GM04503 (cell line): ENCODE measurements at places on chromosomes 2 and 18.

DNA sequence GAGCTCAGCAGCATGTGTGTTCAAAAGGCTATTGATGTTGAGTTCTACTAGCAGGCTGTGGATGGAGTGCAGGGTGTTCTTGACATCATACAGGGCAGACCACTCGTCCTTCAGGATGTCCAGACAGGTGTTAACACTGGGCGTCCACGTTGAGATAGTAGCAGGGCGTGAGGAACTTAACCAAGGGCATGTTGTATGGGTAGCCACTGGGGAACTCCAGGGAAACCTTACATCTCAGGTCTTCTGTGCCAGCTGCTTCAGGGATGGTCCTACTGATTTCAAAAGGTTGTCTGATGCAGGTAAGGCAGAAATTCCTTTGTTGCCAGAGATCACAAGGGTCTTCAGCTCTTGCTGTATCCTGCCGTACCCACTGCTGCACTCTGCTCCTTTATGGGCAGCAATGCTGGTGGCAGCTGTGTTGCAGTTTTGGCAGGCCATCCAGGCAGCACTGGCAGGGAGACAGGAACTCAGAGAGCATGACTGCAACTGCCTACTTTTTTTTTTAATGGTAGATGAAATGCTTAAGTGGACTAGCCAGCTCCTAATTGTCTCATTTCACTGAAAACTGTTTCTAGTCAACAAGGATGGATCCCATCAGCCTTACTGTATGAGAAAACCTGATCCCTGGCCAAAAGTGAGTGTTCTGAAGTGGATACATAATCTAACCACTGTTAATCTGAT, 32.4 kb upstream of the RBBP8 start:
- DNase-seq: no peak

GRCh38 chr18:6929370-6930102, 188.1 kb downstream of the LAMA1 start:
- no peak for DNase-seq

GRCh38 chr2:110865188-110865587, 132.8 kb downstream of the ACOXL start:
- no peak for DNase-seq

DNA sequence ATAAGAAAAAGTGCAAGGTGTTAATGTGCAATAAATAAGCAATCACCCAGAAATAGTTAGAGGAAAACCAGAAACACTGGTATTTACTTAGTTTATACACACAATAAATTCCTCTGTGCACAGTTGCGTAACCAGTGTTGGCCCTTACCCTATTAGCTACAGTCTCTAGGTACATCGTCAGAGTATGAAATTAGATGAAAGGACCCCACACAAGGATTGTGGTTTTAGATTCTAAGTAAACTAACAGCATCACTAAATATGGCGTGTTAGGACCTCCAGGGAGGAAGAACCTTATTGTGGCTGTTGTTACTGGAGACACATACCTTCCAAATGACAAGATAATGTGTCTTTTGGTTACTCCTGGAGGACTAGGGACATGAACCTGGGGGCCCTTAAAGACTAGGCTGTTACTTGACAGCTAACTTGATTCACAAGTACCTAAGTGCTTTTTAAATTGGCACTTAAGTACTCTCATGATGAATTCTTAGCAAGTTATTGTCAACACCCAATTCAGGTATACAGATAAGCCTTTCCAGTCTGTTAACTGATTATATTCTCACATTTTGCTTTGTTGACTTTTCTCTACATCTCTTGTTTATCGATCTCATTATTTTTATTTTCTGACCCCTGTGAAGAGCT, 115.3 kb downstream of the FEZ2 start:
- DNase-seq: peak; percentile 50

GRCh38 chr2:42569883-42570282, 1.5 kb downstream of the MTA3 start:
- DNase-seq: no peak

DNA sequence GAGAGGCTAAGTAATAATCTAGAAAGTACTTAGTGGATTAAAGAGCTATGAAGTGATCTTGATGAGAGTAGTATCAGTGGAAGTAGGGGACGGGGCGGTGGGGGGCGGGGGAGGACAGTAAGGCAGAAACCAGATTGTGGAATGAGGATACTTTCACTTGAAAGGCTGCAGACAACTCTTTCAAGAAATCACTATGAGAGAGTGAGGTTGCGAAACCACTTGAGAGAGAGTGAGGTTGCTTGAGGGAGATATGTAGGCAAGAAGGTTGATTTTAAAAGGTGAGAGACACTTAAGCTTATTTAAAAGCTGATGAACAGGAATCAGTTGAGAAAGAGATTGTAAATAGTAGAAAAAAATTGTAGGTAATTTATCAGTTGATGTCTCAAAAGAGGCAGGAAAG, 3.8 kb downstream of the ZNF397 start:
- DNase-seq: no peak

- peak; percentile 37 for DNase-seq
Observed at GRCh38 chr2:69340101-69340775, 46.8 kb downstream of the GFPT1 start.

DNA sequence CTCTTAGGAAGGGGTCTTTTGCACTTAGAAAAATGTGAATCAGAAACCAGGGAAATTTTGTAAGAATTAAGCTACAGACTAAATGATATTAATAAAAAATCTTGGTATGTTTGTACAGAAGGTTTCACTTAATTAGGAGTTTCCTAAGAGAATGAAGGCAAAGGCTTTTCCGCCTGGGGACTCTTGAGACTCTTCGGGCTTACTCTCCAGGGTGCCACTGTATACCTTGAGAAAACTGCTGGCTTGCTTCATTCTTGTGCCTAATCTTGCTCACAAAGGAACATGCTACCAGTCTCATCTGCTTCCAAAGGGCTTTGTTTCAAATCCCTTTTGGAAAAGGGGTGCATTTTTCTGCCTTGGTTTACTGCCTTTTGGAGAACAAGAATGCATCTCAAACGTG, 49.5 kb downstream of the ACTR2 start:
- DNase-seq: no peak

- DNase-seq: no peak
Observed at GRCh38 chr2:3238951-3239841, 138.4 kb downstream of the EIPR1 start.

DNA sequence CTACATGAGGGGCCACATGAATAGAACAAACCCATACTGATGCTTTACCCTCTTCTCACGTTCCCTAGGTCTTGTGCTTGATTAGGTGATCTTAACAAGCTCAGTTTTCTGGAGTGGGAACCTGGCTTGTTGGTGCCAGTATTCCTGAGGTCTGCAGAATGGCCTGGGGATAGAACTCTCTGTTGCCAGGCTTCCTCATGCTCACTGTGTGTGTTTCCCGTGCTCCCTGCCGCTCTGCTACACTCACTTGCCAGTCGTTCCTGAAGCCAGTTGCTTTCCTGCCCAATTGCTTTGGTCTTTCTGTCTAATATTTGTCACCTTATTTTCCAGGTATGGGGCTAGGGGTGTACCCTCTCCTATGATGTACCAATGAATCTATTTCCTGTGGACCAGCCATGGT, 2111.5 kb upstream of the PIK3C3 start:
- no peak for DNase-seq

GRCh38 chr2:143726151-143726845, 597.1 kb downstream of the ARHGAP15 start:
- DNase-seq: no peak

DNA sequence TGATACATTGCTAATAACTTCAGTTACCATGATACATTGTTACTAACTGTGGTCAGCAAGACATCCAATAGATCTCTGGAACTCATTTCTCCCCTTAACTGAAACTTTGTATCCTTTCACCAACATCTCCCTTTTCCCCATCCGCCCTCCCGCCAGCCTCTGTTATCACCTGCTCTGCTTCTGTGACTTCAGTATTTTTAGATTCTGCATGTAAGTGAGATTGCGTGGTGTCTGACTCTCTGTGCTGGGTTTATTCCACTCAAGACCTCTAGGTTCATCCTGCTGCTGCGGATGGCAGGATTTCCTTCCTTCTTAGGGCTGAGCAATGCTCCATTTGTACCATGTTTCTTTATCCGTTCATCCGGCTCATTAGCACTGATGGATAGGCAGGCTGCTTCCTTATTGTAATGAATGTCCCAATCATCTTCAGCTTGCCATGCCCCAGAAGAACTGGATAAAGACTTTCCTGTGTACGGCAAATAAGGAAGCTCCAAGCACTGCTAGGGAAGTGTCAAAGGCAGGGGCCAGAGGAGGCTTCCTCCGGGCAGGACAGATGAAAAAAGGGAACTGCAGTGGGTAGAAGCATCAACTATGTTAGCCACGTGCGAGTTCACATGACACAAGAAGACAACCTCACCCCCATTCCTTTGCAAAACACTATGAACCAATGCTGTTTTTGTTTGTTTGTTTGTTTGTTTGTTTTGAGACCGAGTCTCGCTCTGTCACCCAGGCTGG, 113.4 kb downstream of the EIPR1 start:
- DNase-seq: no peak

DNA sequence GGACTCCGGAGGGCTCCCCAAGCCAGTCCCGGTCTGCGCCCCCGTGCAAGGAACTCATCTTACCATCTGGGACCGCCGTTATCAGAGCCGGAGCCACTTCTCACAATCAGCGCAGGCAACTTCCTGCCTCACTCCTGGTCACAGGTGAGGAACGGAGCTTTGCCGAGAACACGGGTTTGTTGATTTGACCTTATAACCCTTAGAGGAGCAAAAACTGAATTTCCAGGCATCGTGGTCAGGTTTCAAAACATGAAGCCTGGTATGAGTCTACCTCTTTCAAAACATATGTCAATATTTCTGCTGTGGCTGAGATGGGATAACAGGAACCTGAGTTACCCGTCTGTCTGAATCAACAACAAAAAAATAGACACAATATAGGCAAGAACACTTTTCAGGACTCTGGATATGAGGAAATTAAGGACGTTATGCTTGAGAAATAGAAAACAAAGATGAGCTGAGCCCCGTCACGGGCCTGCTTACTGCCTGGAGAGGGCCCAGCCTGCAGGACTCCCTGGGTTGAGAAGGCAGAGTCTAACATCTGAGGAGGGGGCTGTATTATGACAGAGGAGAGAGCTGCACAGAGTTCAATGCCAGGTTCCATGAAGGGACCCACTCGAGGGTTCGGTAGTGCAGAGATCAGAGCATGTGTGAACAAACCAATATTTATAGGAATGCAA, 148.7 kb downstream of the NDUFA10 start:
- no peak for DNase-seq

- no peak for DNase-seq
Observed at GRCh38 chr2:143903172-143903856, 616.6 kb downstream of the ZEB2 start.

- DNase-seq: no peak
Observed at GRCh38 chr18:36411745-36412168, 114.2 kb downstream of the FHOD3 start.

GRCh38 chr2:173630425-173631126, 275.9 kb downstream of the CDCA7 start:
- DNase-seq: no peak

DNA sequence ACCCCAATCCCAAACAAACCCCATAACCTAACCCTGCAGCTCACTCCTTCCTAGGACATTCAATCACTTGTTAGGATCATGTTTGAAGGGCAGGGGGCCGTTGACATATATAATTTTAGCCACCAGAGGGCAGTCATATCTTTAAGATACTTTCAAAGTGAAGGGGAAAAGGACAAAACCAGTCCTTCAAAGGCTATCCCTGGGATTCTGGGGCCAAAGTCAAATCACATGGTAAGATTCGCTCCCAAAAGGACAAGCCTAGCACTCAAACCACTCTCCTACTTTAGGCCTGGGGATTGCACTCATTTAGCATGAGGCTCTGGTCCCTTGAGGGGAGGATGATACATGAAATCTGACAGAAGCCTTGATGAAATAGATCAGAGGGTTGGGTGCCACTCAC, 44.6 kb downstream of the HAUS1 start:
- DNase-seq: no peak

DNA sequence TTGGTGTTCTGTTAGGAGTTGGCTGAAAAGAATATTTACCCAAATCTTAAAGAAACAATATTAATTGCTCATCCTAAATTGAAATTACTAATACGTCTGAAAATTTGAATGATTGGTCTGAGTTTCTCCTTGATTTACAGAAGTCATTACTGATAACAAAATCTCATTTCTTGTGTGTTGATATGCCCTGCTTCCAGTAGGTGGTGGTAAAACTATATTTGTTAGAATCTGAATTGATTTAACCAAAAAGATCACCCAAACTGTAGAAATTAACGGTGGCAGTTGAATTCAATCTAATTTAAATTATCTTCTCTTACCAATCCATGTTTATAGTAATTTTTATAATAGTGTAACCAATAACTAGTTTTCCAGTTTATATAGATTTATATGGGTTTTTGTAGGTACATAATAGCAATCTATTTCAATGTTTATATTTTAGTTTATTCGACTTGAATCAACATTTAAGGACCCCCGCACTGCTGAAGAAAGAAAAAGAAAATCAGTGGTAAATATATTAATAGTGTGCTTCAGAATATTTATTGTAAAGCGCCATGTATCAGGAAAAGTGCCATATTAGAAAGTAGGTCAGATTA, 38.3 kb downstream of the PAPOLG start:
- no peak for DNase-seq

DNA sequence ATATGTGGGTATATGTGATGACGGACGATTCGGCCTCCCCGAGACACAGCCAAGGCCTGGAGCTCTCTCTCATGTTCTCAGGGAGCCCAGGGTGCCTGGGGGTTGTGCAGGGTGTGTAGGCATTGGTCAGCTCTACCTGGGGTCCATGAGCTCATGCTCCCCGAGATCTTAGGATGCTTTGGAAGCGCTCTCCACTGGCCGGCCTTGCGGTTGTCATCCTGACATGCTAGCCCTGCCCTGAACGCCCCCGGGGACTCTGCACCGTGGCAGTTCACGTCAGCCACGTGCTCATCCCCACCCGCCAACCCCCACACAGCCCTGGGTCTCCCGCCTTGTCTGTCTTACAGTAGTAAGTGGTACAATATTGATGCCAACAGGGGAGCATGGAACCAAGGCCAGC, 67.8 kb downstream of the RTP5 start:
- no peak for DNase-seq

DNA sequence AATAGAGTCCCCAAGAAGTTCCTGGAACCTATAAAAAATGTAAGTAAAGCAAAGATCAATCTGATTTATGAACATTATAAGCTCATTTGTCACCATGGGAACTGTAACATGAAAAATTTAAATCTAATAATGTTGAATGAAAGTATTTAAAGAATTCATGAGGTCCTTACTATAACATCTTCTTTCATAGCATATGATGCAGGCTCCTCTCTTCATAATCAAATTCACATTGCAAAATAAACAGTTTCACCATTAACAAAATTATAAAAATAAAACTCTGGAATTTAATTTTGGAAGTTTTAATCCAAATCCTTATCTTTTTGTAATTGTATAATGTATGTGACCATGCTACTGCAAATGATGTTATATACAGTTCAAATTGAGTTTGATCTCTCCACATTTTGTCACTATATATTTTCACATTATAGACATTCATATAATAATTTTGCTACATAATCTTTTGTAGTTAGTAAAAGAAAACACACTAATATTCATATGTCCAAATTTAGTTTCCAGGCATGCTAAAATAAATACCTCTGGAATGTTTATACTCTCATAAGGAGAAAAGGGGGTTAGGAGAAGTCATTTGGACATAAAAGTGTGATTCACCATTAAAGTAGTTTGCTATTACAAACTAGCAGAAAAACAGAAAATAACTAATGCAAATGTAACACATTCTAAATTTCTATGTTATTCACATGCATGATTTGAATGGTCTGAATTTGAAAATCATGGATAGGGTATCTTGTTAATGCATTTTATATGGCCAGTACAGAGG, 954.1 kb downstream of the DSC3 start:
- no peak for DNase-seq

- DNase-seq: no peak
Observed at GRCh38 chr18:37261246-37261840, 304.3 kb downstream of the CELF4 start.

GRCh38 chr18:23879966-23880565, 134.5 kb upstream of the TTC39C start:
- DNase-seq: no peak

- DNase-seq: no peak
Observed at GRCh38 chr2:160505256-160505655, 11.6 kb upstream of the RBMS1 start.
